ENCODE measurements at places on chromosomes 2 and 18.

DNA sequence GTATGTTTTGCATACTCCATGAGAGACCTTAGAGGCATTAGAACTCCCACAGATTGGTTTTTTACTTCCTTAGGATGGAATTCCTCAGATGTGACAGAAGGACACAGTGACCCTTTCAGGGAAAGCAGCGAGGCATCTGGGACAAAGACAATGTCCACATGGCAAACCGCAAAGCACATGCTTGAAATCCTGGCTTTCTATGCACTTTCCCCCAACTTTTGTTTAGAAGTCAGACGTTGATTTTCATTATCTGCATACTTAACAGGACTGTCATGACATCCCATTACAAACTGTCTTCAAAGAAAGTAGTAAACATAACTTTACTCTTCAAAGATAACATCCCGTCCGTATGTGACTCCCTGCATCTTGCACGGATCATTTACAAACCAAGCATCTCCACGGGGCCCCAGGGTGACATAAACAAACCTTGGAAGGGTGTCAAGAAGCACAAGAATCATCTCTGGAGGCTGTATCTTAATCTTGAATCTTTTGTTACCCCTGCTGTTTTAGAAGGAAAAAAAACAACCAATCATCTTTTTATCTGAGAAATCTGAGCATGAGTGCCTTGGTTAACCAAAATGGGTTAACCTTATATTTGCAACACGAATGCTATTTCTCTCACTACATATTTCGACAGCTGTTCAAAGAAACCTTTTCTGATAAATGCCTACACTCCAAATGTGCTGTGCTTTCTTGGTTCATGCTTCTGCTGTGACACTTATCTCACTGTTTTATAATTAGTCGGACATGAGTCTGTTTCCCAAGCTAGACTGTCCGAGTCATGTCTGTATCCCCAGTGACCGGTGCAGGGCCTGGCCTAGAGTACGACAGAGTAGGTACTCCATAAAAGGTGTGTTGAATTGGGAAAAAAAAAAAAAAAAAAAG lies 90.8 kb downstream of the CCBE1 start:
- DNase-seq, result no peak

DNA sequence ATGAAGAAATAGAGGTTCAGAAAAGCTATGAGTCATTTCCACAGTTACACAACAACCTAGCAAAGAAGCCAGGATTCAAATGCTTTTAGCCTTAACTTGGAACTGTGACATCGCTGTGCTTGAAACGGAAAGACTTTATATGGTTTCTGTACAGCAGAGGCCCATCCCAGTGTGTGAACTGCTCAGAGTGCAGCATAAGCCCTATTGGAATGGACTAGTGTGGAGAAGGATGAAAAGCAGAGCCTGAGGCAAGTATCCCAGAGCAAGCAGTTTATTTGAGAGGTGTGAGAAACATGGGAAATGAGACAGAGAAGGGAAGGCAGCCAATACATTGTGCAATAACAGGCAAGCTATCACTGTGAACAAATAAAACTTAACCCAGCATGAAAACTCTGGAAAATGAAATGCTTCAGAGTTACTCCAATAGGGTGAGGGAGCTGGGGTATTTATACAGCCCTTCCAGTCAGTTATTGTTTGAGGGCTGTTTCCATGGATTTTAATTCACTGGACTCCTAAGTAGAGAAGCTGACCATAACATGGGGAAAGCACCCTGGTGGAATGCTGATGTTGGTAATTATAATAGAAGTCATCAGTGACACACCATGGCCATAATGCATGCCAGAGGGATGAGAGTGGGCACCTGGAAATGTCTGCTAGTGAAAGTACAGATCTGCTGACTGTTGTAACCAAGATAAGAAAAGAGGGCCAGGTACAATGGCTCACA lies 254.0 kb upstream of the POU3F3 start:
- DNase-seq, result peak; percentile 40

DNA sequence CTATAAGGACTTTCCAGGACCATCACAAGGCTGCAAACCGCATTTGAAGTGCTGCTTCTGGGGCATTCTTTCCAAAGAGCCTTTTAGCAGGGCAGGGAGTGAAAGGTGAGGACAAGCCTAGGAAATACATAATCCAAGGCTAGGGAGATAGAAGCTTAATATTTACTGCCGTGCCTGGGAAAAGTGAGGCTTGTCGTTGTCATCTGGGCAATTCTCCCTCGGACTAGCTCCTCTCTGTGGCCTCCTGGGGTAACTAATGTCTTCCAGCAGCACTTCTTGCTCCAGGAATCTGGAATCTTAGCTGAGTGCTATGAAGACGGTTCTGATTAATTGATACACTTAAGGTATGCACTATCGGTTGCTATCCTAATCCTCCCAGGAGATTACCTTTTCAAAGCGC lies 69.3 kb upstream of the ATL2 start:
- no peak for DNase-seq

GRCh38 chr2:107028661-107029060 lies 142.7 kb upstream of the ST6GAL2 start:
- DNase-seq, result no peak

GRCh38 chr18:54607213-54608027 lies 16.4 kb downstream of the DYNAP start:
- DNase-seq, result no peak

- DNase-seq, result no peak
These were observed 27.1 kb downstream of the CLHC1 start for GRCh38 chr2:55204950-55205349.

GRCh38 chr2:10205162-10205475 lies 82.6 kb downstream of the RRM2 start:
- DNase-seq, result no peak

DNA sequence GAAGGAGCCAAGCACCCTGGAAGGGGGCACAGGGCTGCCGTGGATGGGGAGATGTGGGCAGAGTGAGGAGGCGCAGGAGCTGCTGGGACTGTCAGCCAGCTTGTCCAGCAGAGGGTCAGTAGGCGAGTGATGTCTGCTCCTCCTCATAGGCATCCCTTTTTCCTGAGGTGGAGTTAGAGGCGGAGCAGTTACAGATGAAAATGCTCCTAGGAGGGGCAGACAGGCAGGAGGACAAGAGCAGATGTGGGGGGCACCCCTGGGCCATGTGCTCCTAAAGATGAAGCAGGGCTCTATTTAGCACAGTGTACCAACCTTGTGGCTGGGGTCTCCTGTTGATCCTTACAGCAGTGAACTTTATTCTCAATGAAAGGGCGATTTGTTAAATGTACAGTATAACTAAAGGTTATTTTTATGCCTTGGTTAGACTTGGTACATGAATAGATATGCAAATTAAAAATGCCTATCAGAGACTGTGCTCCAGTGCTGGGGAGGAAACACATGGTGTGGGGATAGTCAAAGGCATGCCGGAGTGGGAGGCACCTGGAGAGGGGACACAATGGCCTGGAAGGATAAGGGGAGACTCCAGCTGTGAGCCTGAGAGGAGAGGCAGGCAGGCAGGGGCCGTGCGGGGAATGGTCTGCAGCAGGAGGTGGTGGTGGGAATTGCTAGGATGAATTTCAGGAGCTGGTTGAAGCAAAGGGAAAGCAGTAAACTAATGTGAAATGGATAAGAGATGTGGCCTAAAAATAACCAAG lies 175.3 kb downstream of the CLIP4 start:
- no peak for DNase-seq

- no peak for DNase-seq
These were observed 37.4 kb upstream of the SLC39A10 start for GRCh38 chr2:195619590-195619989.

GRCh38 chr18:70636991-70637390 lies 348.1 kb downstream of the SOCS6 start:
- no peak for DNase-seq

DNA sequence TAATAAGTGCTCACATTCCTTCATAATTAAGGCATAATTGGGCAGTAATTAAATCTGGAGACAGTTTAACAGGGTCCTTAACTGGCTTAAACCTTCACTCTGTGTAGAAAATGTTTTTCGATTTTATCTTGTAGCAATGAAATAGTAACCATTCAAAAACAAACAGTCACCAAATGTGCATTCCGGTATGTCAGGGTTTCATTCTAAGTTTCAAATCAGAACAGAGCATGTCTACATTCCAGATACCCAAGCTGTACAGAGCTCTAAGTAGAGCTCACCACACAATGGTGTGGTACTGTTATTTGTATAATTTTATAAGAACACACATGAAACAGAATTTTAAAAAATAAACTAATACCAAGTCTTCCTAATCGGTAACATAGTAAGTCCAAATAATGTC lies 52.6 kb downstream of the SMAD2 start:
- DNase-seq, result no peak
